Pons (tissue), 1 donor: ENCODE measurements at places on chromosomes 6 and 20.

DNA sequence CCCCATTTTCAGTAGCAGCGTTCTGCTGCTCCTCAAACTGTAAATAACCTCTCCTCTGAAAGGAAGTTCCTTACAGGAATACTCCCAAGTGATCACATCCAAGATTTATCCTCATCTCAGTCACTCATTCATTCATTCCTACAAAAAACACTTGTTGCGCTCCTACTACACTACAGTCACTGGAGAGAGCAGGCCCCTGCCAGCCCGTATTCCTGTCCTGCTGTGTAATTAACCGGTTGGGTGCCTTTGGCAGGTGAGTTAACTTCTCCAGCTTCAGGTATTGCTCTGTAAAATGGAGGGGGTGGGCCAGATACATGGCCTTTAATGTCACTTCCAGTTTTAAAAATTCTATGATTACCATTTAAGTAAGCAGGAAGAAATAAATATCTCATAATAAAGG is 15.0 kb upstream of the ZBTB24 start:
- no peak for DNase-seq

DNA sequence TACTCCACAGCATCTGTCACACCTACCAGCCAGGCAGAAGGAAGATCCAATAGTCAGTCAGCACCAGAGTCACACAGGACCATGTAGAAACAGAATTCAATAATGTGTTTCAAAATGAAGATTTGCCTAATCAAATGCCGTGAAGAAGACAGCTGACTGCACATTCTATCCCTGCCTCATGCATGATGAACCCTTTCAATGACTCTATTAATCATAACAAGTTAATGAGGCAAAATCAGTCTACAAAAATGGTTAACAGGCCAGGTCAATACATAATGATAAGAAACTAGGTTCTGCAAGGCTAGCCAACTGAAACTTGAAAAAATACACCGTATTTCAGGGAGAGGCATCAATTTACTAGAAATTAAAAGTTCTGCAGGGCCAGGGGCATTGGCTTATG is 6.7 kb upstream of the PNRC1 start:
- DNase-seq: no peak

- peak; percentile 71 for DNase-seq
Measured at GRCh38 chr6:116531675-116532570, 13.6 kb downstream of the TRAPPC3L start.

DNA sequence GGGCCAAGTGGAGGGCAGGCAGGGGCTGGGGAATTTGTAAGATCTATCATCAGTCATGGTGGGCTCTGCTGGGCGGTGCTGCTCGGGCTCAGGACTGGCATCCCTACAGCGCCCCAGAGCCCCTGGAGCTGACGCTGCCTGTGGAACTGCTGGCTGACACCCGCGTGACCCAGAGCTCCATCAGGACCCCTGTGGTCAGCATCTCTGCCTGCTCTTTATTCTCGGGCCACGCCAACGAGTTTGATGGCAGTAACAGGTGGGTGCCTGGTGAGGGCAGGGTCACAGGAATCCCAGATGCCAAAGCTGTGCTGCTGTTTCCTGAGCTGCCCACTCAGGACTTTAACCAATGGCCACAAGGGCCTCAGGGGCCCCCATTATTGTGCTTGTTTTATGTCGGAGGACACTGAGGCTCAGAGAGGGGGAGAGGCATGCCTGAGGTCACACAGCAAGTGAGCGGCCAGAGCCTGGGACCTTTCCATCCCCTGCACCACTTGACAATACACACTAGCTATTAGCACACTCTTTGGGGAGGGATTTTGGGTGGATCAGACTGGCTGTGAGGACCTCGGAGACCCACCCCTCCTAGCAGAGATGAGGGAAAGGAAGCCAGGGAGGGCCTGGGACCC is 6.3 kb downstream of the BPIFB2 start:
- DNase-seq: no peak

- DNase-seq: no peak
Measured at GRCh38 chr6:89536231-89536630, 102.3 kb downstream of the LYRM2 start.
